Activated CD4-positive, alpha-beta T cell treated with anti-CD3 and anti-CD28 coated beads, Interleukin-2, amount 50 U/mL, for 48 hours (primary cell): ENCODE measurements at places on chromosomes 1 and 21.
A peak's percentile ranks its signal among the peaks of the same experiment; 100 is the strongest.

DNA sequence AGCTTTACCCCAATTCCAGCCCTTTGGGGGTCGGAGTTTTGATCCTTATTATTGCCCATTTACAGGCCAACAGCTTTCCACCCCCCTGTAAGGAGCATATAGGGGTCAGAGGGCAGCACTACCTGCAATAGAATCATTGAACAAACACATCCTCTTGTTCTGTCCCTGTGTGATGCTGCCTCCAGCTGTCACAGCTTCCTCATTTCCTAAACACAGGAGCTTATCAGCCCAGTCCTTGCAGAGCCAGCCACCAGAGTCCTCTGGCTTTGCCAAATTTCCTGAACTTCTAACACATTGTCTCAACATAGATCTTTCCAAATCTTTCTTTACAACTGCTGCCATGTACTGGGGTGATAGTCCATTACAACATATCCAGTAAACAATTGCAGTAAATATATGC is 32.8 kb upstream of the PTBP2 start:
- no peak for DNase-seq

DNA sequence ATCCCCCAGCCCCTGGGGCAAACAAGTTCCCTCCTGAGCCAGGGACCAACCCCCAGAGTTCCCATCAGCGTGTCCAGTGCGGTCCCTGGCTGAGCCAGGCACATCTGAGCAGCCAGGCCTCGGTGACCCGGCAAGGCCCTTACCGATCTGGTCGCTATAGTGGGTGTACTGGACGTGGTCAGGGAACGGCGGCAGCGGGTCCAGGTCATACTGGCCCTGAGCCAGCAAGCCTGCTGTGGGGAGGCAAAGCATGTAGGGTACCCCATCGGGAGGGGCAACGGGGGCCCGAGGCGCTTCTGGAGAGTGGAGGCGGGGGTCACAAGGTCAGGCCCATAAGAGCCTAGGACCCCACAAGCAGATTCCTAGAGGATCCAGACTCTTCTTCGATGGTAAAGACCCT is 3.5 kb downstream of the MFAP2 start:
- no peak for DNase-seq

DNA sequence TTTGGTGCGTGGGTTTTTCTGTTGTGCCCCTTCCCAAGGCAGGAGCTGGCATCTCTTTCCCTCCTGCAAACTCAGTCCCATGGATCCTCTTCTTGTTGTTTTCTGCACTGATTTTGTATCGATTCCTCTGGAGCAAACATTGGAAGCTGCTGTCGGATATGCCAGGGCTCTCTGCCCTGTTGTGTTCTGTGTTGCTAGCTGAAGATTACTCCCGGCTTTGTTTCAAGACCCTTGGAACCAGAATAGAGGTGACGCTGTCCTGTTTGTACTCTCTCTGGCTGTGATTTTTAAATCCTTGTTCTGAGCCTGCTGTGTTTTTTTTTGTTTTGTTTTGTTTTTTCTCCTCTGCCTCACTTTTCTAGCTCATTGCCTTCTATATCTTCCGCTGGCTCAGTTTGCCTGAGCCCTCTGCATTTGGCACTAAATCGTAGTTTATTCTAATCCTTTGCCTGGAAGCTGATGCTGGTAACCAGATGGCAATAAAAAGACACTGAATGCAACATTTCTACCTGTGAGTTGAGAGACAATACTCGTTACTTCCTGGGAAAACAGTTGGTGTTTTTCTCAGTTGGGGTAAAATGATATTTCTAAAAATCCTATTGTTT is 67.0 kb downstream of the BACH1 start:
- DNase-seq: no peak

DNA sequence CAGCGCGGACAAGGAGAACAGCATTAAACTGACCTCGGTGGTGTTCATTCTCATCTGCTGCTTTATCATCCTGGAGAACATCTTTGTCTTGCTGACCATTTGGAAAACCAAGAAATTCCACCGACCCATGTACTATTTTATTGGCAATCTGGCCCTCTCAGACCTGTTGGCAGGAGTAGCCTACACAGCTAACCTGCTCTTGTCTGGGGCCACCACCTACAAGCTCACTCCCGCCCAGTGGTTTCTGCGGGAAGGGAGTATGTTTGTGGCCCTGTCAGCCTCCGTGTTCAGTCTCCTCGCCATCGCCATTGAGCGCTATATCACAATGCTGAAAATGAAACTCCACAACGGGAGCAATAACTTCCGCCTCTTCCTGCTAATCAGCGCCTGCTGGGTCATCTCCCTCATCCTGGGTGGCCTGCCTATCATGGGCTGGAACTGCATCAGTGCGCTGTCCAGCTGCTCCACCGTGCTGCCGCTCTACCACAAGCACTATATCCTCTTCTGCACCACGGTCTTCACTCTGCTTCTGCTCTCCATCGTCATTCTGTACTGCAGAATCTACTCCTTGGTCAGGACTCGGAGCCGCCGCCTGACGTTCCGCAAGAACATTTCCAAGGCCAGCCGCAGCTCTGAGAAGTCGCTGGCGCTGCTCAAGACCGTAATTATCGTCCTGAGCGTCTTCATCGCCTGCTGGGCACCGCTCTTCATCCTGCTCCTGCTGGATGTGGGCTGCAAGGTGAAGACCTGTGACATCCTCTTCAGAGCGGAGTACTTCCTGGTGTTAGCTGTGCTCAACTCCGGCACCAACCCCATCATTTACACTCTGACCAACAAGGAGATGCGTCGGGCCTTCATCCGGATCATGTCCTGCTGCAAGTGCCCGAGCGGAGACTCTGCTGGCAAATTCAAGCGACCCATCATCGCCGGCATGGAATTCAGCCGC is 2.5 kb downstream of the S1PR1 start:
- DNase-seq: peak; percentile 77

DNA sequence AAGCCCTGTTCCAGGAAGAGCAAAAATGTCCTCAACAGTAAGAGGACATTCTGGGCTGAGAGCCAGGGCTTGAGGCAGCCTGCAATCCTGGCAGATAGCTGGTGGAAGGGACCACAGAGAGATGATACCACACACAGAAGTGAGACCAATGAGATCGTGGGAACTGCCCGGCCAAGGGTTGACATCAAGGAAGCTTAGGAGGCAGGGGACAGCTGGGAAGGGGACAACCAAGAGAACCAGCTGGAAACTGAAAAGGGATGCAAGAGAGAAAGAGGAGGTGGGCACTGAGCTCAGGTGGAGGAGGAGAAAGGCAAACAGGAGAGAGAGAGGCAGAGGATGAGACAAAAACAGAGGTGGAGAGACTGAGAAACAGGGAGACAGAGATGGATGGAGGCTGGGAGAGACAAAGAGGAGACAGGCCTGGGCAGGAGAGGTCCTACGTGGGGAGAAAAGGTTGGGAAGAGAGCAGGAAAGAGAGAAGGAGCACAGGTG is 9.2 kb downstream of the PDZK1IP1 start:
- no peak for DNase-seq

DNA sequence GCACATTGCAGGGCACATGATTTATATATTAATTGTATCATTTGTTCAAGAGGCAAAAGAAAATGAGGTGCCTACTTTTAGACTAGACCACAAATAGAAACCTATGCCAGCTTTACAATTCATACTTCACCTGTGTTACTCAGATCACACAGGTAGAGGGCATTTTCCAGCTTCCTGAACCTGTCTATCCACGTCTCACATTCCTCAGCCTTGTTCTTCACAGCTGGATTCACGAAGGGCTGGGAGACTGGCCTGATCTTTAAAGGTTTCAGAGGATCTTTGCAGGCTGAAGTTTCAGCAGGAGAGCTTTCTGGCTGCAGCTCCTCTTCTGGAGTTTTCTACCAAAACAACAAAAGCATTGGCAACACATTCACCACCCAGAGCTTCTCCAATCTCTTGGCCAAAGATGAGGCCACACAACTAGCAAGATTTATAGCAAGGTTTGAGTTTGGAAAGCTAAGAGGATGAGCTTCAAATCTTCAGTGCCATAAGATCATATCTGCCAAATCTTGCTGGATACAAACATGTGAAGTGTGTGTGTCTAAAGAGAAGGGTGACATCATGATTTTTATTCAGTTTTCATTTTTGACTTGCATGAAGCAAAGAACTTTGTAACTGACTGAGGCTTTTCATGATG is 71.0 kb upstream of the CYP2J2 start:
- DNase-seq: no peak

DNA sequence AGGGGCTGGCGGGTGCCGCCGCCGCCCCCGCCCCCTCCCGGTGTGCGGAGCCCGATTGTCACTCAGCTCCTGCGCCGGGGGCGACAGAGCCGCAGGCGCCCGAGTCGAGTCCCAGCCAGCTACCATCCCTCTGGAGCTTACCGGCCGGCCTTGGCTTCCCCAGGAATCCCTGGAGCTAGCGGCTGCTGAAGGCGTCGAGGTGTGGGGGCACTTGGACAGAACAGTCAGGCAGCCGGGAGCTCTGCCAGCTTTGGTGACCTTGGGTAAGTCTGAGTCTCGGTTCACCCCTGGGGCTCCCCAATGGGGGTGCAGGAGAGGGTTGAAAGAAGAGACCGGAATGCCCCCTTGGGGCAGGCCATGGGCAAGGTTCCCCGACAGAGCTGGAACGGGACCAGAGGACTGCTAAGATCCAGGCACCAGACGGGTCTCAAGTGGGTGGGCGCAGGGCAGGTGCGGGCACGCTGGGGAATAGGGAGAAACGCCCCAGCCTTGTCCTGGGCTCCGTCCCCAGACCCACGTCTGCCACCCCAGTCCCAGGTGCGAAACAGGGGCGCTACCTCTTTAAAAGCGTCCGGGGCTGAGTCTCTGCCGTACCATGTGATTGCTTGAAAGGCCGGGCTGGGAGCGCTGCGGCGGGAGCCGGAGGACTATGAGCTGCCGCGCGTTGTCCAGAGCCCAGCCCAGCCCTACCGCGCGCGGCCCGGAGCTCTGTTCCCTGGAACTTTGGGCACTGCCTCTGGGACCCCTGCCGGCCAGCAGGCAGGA is at the start of gene ADORA1:
TSS of gene ADORA1 (plus strand) at position 61 of the 765 bp plus-strand sequence. CDS start 1,116 bp downstream, outside the sequence.
- DNase-seq: no peak

- DNase-seq: peak; percentile 64
These were observed 12.2 kb downstream of the ZDHHC18 start for GRCh38 chr1:26838474-26839338.

DNA sequence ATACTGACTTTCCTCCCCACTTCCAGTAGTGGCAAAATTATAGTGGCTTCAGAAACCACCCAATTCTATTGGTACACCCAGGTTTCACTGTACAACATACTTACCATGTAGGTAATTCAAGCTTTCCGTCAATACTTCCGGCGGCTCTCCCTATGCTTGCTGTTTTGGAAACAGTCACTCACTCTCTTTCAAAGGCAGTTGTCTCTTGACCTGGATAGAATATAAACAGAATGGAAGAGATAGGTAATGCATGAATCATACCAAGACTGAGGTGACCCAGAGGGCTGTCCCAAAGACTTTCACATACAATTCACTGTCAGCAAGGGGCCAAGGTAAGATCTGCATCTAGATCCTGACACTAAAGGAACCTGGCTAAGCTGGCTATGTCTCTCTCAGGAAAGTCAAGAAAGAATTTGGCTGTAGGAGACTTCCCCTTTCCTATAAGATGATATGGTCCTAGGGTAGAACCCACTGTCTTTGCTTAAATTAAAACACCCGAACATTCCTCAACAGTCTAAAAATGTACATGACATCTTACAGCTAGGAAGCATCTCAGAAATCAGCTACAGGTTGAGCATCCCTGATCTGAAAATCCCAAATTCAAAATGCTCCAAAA is 59.6 kb downstream of the LUZP1 start:
- DNase-seq: peak; percentile 40

GRCh38 chr1:208027861-208028260 is 116.9 kb upstream of the CD34 start:
- no peak for DNase-seq

DNA sequence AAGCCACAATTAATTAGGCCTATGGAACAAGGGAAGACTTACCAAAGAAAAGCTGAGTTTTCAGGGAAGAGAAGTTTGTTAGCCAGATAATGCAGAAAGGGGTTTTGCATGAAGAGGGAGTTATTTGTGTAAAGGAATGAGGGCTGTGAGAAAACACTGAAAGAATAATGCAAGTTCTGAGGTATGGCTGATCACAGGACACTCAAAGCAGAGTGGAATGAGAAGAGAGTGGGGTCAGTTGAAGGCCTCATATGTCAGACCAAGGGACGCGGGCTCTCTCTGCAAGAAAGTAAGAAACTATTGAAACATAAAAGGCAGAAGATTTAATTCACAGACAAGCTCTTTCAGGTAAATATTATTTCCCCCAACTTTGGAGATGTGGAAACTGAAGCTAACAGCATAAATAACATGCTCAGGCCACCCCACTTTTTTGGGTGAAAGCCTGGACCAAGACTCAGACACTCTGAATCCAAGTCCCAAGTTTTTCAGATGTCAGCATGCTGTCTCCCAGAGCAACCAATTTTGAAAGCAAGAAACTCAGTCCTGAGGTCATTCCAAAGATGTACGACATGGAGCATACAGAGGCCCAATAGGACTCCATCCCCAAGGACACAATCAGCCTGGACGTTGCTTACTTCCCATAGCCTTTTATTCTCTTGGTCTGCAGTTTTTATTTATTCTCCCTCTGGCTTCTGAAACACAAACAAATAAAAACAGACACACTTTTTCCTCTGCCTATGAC is 47.3 kb upstream of the FGGY start:
- no peak for DNase-seq

GRCh38 chr1:84735483-84735882 is 45.2 kb upstream of the SSX2IP start:
- no peak for DNase-seq

DNA sequence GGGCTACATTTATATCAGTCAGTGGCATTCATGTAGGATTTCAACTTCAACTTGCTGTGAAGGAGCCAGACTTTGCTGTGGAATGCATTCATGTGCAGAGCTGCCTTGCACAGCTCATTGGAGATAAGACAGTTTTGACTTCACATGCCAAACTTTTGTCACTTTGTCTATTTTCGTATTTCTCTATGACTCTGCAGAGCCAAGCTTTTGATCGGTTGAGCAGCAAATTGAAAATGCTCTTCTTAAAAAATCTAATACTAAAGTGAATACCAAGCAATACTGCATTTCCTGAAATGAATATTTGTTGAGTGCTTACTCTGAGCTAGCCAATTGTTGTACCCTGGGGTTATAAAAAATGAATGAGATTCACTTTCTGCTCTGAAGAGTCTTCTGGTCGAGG is 388.7 kb downstream of the ST6GALNAC3 start:
- no peak for DNase-seq

DNA sequence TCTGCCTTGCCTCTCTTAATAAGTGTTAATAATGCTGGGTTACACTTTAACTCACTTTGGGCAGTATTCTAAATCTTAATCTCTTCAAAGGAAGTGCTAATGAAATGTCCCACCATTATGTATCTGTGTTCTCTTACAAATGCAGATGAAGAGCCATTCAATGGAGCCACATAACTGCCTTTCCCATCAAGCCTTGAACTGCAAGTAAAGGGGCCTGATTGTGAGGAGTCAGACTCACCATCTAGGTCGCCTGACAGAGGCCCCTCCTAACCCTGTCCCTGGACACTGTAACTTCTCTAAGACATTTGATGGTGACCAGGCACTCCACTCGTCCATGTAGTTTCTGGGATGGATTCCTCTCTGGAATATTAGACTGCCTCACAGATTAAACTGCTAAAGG is 329.4 kb downstream of the KIF26B start:
- DNase-seq: no peak

DNA sequence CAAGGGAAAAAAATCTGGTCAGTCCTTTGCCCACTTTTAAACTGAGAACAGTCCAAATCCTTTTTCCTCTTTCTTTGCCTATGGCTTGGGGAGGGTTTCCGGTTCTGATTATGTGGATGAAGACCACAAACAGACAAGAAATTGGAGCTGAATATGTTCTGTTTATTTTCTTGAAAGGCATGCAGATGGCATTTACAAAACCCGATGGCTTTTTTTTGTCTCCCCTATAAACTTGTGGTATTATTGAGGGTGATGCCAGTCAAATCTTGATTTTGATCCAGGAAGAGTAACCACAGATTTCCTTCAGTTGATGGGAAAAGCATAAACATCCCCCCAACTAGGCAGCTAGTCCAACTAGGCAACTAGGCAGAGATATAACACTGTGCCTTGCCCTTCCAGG is 38.9 kb downstream of the PLPP3 start:
- no peak for DNase-seq
